Stimulated activated naive CD4-positive, alpha-beta T cell (primary cell): ENCODE measurements at places on chromosomes 12 and 14.

DNA sequence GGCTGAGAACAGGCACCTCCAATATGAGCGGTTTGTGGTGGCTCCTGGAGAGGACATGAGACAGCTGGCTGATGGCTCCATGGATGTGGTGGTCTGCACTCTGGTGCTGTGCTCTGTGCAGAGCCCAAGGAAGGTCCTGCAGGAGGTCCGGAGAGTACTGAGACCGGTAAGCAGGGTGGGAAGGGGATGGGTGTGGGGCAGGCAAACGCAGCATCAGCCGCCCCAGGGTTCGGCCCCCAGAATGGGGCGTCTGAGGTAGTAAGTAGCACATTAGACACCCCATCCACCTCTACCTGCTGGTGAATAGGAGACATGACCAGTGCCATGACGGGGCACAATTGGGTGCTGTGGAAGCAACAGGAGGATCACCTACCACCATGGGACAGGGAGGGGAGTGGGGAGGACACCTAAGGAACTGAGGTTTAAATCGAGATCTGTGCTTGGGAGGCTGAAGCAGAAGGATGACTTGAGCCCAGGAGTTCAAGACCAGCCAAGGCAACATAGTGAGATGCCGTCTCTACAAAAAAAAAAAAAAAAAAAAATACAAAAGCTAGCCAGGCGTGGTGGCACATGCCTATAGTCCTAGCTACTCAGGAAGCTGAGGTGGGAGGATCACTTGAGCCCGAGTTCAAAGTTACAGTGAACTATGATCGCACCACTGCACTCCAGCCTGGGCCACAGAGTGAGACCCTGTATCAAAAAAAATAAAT lies 25.5 kb downstream of the ITGA7 start:
- no peak for DNase-seq

DNA sequence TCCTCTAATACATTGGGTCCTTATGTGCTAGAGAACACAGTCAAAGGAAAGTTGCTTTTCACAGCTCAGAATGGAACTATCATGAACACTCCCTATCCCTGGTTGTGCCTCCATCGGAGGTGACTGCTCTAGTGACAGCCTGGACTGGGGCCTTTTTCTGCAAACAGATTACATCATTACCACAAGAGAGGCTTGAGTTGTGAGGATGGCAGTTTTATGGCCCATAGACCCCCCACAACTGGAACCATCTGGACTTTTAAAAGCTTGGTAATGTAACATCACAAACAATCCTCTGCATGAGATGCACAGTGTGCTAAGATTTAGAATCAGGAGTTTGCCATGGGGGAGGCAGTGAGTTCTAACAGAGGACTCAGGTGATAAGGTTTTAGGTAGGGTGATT lies 46.6 kb upstream of the WSCD2 start:
- DNase-seq, result no peak

DNA sequence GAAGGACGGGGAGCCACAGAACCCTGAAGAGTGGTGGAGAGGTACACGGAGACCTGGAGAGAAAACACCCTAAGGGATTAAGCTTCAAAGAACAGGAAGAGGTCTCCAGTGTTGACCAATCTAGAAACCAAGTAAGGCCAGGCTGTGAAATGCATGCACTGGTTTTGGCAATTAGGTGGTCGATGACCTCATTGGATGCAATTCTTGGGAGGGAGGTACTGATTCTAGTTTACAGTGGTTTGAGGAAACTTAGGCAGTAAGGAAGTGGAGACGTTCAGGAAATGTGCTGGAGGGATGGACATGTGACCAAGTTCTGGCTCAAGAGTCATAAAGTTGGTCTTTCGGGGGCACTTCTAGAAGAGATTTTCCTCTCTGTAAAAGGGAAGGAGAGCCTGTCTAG lies 91.3 kb upstream of the CEP83 start:
- no peak for DNase-seq

DNA sequence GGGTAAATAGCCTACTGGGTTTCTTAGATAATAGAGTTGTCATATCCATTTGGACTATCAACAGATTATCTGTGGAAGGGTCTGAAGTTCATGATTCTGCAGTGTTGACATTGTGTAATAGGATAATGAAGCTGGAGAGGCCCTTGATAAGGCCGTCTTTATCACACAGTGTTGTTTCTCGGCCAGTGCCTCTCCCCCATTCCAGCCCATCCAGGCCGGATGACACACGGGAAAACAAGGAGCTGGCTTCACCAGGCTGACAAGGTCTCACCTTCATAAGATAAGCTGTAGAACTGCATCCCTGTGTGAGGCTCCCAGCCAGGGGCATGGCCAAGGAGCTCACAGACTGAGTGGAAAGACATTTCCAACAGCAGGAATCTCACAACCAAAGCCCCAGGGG lies 8.7 kb upstream of the EML1 start:
- DNase-seq, result no peak

- DNase-seq, result no peak
Observed at GRCh38 chr14:71317385-71318096, 410.3 kb downstream of the PCNX1 start.

DNA sequence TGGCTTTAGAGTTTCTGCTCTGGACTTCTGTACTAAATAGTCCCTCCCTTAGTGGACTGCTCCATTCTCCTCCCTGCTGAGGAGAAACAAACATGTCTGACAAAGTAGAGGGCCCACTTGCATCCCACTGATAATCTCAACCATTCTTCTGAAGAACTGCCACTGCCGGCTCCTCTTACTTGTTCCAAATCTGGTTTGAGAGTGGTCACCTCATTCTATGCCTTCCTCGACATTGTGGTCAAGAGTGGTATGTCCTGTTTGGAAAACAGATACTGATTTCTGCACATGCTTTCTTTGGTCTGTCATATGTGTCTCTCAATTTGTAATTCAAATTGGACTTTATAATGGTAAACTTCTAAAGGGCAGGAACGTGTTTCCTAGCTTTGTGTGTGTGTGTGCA lies 36.3 kb upstream of the PLEKHA5 start:
- DNase-seq, result no peak
